LoVo (cell line): ENCODE measurements at places on chromosomes 4 and X.
A peak's percentile ranks its signal among the peaks of the same experiment; 100 is the strongest.

GRCh38 chr4:101187841-101188240 lies 159.5 kb downstream of the PPP3CA start:
- DNase-seq: no peak

GRCh38 chr4:78779280-78779679 lies 3.1 kb downstream of the BMP2K start:
- no peak for DNase-seq

GRCh38 chr4:89226665-89227574 lies 80.7 kb downstream of the GPRIN3 start:
- DNase-seq: peak; percentile 87

DNA sequence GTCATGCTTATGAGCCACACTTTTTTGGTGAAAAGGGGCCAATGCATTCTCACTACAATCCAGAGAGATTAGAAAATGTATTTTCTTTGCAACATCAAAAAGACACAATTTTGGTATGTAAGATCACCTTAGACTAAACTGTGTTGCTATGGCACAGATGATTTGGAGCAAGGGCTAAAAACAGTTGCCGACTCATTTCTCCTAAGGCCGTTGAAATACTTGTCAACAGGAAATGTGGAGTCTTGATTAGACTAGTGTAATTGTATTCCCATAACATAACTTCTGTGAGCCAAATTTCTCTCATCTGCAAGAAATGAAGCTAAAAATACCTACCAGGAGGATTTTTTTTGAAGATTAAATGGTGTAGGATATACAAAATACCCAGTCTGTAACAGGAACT lies 2547.7 kb downstream of the ARAP2 start:
- DNase-seq: no peak

GRCh38 chr4:41683326-41683725 lies 65.2 kb downstream of the PHOX2B start:
- DNase-seq: no peak

- no peak for DNase-seq
These were observed 25.3 kb downstream of the ARSF start for GRCh38 chrX:3066555-3066954.

DNA sequence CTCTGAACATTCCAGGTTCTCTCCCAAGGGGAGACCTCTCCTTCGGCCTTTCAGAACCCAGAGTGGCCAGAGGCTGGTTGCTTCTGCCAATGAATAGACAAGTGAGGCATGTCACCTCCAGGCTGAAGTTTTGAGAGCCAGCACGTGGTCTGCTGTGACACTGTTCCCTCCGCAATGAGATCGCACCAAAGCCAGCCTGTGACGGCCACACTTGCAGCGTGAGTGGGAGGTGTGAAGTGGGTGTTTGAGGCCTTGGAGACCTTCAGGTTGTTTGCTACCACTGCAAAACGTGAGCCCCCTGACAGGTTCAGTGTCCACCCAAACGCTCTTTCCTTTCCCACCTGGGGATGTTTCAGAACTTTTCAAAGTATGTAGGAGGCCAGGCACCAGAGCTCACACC lies 81.0 kb downstream of the WFS1 start:
- DNase-seq: no peak

DNA sequence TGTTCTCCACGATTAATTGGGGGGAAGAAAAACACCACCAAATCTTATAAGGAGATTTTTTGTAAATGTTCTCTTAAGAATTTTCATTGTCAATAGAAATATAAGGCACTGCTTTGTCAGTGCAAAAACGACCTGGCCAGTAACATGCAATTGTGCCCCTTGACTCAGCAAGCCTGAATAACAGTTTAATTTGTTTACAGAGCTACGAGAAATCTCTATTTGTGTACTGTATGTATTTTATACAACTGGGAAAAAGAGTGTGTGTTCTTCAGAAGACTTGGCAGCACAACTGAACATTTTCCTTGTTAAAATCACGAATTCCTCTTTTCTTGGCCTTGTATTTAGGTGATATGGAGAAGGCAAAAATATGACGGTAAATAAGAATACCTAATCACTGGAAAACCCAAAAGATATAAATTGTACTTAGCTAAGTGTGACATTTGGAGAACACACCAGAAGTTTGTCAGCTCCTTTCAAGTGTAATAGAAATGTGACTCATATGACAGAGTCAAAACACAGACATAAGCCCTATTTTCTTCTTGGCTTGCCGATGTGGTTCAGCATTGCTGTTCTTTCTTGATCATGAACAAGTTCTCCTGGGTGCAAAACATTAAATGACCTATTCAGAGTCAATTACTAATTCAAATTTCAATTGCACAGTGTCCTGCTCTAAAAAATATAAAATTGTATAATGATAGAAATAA lies 945.0 kb upstream of the INTU start:
- DNase-seq: no peak

DNA sequence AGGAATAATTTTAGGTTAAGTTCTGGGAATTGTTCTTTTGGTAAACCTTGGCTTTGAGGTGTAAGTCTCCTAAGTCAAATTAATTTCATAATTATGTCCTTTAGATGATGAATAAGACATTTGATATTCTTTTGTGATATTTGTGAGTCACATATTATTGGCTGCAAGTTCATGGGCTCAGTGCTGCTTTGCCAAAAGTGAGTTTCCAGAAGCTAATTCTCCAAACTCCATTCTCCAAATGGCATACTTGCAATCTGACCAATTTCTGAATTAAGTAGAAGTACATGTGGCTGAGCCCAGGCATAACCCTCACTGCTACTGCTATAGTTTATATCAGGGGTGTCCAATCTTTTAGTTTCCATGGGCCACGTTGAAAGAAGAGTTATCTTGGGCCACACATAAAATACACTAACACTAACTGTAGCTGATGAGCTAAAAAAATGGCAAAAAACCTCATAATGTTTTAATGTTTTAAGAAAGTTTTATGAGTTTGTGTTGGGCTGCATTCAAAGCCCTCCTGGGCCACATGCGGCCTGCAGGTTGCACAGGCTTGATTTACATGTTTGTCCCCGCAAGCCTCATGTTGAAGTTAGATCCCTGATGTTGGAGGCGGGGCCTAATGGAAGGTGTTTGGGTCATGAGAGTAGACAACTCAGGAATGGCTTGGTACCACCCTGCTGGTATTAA lies 196.1 kb downstream of the ZNF330 start:
- no peak for DNase-seq

DNA sequence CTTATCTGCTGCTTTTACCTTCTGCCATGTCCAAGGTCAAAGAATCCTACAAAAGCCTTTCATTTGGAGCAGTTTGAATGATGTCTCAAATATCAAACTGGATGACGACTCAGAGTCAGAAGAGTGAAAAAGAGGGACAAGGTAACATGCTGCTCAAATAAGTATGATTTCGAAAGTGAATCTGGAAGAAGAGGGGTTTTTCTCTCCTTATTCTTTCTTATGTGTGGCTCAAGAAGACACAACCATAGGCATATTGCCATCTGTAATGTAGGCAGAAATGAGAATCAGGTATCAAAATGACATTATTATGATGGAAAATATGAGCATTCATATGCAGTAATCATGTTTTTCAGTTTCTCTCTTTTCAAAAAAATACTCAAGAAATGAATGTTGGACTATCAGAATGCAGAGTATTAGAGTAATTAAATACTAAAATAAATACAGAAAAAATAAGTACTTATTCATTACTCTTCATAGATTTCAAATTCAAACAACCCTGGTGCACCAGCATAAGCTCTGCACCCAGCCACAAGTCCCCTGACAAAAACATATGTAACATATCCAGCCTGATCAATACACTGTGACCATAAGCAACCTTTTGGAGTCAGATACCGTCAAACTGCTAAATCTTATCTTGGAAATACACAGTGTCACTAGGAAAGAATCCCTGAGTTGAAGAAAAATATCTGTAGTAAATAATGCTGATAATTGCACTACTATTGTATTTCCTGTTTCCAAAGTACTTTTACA lies 468.6 kb downstream of the INPP4B start:
- DNase-seq: no peak

GRCh38 chr4:78962597-78963115 lies 23.4 kb upstream of the PAQR3 start:
- no peak for DNase-seq

DNA sequence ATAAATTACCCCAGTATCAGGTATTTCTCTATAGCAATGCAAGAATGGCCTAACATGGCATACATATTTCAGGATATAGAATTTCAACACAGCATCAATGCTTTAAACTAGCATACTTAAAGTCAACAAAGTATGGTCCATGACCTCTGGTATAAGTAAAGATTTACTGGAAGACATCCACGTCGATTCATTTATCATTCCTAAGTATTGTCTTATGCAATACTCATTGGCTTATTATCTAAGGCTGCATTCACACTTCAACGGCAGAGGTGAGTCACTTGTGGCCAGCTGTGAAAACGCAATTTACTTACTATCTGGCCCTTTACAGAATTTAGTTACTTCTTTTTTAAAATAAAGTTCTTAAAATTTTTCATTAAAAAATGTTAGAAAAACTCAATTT lies 42.6 kb downstream of the ADGRA3 start:
- no peak for DNase-seq

- peak; percentile 39 for DNase-seq
These were observed 60.8 kb downstream of the SPCS3 start for GRCh38 chr4:176380352-176381157.

- no peak for DNase-seq
These were observed 1272.1 kb downstream of the ARAP2 start for GRCh38 chr4:34972189-34972588.

- no peak for DNase-seq
These were observed 17.8 kb upstream of the CPEB2 start for GRCh38 chr4:14984448-14984847.

DNA sequence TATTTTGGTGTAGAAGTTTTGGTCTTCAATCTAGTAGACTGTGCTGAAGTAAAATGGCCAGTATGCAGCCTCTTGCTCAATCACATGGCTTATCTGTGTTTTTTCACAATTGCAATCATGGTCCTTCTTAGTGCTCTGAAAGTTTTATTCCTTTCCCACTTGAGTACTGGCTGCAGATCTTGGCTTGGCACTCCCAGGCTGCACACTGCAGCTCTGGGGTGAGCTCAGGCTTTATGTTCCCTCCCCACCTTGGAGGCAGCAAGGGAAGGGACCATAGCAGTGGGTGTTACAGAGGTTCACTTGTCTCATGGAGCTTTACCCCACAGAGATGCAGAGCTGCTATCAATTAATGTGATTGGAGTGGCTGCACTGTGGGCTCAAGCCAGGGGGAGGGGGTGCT lies 156.0 kb downstream of the TENT5D start:
- no peak for DNase-seq

- peak; percentile 8 for DNase-seq
These were observed 1129.6 kb downstream of the STPG2 start for GRCh38 chr4:97013711-97014110.

GRCh38 chrX:8988446-8988845 lies 45.5 kb downstream of the FAM9B start:
- DNase-seq: no peak

GRCh38 chr4:147865926-147866325 lies 134.0 kb downstream of the ARHGAP10 start:
- DNase-seq: no peak

- no peak for DNase-seq
These were observed 25.4 kb downstream of the EIF4E start for GRCh38 chr4:98903561-98903960.

GRCh38 chrX:107600366-107600765 lies 27.9 kb upstream of the PRPS1 start:
- no peak for DNase-seq

DNA sequence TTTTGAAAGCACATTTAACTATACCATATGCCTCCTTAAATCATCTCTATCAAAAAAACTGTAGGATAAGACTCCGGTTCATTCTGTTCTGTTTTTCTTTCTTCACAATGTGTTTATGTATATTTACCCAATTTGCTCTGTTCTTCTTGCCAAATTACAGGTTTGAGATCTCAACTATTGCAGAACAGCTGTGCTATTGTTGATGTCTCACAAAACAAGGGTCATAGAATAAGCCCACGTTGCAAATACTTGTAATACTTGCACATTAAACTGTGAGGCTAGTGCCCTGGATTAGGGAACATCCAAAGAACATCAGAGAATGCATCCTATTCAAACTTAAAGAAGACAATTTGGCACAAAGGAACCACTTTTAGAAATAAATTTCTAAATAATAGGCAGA lies 45.4 kb downstream of the ANTXR2 start:
- DNase-seq: no peak

DNA sequence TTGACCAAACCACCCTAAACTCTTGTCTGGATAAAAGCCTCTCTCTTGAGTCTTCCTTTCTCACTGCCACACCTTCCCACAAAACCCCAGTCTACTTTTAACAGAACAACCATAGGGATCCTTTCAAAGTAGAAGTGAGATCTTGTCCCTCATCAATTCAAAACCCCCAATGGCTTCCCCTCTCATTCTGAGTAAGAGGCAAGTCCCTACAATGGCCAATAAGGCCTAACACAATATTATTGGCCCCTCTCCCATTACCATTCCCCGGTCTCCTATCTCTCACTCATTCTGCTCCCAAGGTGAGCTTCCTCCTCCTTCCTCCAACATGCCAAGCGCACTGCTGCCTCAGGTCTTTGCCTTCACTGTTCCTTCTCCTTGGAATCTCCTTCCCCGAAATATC lies 57.1 kb downstream of the REELD1 start:
- DNase-seq: no peak

- no peak for DNase-seq
These were observed 109.6 kb upstream of the NDP start for GRCh38 chrX:44082829-44083228.

DNA sequence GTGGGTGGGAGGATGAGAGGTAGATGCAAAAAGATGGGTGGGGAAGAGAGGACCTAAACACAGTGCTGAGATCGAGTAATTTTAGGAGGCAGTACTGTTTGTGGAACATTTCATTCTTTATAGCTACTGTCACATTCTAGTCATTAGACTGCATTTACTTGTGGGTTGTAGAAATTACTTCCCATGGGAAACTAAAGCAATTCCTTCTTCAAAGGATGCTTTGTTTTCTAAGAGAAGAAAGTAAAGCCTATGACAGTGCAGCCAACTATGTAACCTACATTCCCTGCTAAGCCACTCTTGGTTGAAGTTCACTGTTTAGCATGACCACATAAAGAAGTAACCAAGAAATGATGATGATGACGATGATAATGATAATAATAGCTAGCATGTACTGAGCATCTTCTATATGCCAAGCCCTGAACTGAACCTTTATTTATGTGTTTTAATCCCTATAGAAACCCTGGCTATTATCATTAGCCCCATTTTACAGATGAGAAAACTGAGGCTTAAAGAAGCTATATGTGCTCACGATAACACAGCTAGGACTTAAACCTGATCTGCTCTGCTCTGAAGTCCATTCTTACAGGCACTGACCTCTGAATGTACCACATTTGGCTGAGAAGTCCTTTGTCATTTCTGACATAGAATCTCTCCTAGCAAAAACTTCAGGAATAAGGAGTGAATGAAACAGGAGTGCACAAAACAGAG lies 114.5 kb upstream of the KIT start:
- DNase-seq: no peak

DNA sequence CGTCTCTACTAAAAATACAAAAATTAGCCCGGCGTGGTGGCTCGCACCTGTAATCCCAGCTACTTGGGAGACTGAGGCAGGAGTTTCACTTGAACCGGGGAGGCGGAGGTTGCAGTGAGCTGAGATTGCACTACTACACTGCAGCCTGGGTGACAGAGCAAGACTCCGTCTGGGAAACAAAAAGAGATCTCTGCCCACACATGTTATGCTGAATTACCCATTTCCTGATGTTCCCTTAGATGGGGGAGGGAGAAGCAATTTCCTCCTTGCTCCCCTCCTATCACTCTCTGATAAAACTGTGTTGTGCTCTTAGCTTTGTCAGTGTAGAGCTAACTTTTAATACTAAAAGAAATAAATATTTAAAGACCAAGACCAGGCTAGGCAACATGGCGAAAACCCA lies 102.5 kb downstream of the LARP7 start:
- DNase-seq: no peak
